ENCODE measurements at places on chromosomes 4 and X.

- no peak for DNase-seq
These were observed 20.7 kb downstream of the KIAA0232 start for GRCh38 chr4:6803246-6803645.

DNA sequence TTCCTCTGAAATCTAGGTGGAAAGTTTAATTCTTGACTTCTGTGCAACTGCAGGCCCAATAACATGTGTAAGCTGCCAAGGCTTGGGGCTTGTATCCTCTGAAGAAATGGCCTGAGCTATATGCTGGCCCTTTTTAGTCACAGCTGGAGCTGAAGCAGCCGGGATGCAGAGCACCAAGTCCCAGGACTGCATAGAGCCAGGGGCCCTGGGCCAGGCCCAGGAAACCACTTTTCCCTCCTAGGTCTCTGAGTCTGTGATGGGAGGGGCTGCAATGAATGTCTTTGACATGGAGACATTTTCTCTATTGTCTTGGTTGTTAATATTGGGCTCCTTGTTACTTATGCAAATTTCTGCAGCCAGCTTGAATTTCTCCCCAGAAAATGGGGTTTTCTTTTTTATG, 588.5 kb downstream of the CENPC start:
- DNase-seq, result no peak

- DNase-seq, result no peak
These were observed 85.7 kb downstream of the DIAPH2 start for GRCh38 chrX:96770315-96770714.

GRCh38 chr4:38600575-38600974, 63.4 kb upstream of the KLF3 start:
- no peak for DNase-seq

- DNase-seq, result no peak
These were observed 82.2 kb downstream of the SUPT20HL2 start for GRCh38 chrX:24231641-24232179.

DNA sequence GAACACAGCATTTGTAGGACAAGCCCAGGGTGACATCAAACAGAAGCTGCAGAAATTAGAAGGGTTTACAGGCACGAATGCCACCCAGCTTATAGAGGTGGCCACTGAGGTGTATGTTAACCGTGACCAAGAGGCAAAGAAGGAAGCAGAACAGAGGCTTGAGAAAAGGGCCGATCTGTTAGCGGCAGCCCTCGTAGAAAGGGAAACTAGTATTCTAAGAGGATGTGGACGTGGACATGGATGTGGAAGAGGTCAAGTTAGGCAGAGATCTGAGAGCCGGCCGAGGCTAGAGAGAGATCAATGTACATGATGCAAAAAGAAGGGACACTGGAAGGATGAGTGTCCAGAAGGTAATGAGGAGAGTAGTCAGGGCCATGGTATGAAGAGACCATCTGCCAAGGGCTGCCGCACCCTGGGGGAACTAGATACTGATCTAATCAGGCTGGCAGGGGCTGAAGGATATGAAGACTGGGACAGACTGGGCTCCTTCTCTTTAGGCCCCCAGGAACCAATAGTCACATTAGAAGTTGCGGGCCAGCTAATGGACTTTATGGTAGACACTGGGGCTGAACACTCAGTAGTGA, 27.5 kb downstream of the LIAS start:
- DNase-seq, result no peak

Measured in NCI-H1930 (cell line).